ENCODE measurements at places on chromosomes 11 and 22.
A peak's percentile ranks its signal among the peaks of the same experiment; 100 is the strongest.

DNA sequence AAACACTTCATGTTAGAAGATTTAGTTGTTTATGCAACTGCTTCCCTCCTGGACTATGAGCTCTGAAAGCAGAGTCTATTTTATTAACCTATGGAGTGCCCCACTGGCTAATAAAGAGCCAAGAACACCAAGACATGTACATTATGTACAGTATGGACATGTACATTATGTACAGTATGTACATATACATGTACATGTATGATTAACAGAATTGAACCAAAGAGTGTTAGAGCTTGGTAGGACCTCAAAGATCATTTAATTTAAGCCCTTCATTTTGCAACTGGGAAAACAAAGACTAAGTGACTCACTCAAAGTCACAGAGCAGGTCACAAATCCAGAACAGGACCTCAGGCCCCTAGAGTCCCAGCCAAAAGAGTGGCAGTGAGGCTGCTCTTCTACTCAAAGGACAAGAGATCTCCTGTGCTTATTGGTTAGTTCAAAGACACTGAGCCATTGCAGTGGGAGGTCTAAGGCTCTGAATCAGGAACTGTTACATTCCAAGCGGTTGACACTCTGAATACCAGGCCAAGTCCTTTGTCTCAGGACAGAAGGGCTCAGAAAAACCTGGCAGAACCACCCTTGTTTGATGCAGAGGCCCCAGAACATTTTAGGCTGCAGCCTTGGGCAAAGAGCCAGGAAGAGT lies 103.8 kb downstream of the FAM168A start:
- H3K4me1 ChIP-seq: no peaks in the 10 kb centered on the region
- H3K27ac ChIP-seq: no peak overlapping the region
- H3K36me3 ChIP-seq: no peaks in the 10 kb centered on the region

DNA sequence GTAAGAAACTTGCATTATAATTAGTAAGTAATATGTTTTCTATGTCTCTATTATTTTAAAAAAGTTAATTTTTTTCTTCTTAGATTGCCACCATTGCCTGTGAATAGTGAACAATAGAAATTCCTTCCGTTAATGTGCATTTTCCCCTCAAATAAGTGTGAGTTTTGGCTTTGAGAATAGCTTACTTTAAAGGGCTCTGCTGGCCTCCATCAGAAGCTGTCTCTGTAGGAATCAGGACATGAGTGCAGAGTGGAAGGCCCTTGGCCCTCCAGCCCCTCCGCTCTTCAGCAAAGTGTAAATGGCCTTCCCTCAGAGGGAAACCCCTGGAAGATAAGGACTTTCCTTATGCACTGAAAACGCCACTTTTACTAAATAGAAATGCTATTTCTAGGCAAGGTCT lies 24.1 kb upstream of the ADORA2A start:
- no peaks in the 10 kb centered on the region for H3K27me3 ChIP-seq
- no peak overlapping the region for H3K4me3 ChIP-seq
- H3K4me1 ChIP-seq: peaks cover 32% of the 10 kb centered on the region
- H3K27ac ChIP-seq: no peak overlapping the region

DNA sequence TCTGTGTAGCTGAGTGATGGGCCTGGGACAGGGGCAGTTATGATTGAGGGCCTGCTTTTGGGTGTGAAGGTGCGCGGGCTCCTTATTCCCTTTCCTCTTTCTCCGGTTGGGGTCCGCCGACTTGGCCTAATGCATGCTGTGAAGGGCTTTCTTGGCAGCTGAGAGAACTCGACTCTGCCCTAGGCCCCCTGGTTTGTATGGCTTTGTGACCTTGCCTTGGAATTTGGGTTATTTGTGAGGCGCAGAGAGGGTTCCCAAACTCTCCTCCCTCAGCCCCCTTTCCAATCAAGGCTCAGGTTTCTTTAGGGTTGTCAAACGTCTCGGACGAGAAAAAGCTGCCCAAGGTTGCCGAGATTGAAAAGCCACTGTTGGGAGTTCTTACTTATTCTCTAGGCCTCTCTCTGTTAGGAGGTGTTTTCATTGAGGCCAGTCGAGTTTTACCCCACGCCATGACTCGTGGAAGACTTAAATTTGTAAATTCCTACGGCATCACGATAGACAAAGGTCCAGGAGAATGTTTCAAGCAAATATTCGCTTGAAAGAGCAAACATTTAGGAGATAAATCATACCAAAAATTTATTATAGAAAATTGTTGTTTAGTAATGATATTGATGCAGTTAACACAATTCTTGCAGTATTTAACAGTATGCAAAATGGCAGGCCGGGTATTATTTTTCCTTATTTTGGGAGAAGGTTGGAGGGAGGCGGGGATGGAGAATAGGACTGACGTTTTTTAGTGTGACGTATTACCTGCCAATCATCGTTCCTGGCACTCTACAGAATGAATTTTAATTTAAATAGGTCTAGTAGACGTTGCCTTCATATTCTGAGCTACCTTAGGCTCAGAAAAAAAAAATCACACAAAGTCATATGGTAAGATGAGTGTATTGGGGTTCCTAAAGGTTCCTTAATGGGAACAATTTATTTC lies 689 bp downstream of the PDHX start:
- peaks cover 14% of the 10 kb centered on the region for H3K4me1 ChIP-seq

DNA sequence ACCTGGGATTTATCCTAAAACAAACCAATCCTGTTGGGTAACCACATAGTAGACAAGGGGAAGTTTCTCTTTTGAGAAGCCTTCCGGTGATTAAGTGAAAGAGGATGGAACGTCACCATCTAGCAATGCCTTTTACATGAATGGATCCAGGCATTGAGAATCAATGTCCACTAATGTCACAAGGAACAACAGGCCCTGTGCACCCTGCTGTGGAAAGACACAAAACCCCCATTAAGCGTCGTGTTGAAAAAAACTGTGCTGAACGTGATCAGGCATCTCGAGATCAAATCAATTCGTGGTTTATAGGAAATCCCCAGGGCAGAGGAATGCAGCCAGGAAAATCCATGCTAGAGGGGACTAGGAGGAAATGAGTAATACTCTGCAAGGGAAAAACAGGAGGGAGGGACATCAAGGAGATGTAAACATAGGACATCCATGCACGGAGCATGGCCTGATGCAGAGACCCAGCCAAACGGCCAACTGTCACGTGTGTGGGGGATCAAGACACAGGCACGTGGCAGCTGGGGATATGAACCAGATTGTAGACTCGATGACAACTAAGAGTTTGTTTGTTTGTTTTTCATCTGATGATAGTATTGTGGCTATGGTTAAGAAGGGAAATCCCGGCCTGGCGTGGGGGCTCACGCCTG lies 38.6 kb upstream of the CARS1 start:
- no peak for DNase-seq
- H3K27ac ChIP-seq: no peak overlapping the region
- peaks cover 34% of the 10 kb centered on the region for H3K4me1 ChIP-seq
- peaks cover 54% of the 10 kb centered on the region for H3K36me3 ChIP-seq

DNA sequence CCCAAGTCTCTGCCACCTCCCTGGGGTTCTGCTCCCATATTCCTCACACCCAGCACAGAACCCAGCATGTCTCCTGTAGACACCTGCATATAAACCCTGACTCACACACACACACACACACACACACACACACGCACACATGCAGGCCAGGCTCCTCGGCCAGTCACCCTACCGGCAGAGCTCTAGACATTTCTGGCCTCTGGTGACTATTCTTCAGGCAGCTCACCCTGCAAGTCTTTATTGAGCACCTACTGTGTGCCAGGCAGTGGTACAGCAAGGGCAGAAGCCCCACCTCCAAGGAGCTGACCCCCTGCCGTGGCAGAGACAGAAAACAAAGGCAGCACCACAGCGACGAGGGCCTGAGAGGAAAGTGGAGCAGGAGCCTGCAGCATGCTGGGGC lies 50.3 kb downstream of the CDKN1C start:
- H3K36me3 ChIP-seq: no peaks in the 10 kb centered on the region
- no peaks in the 10 kb centered on the region for H3K27me3 ChIP-seq
- H3K27ac ChIP-seq: no peak overlapping the region
- H3K4me1 ChIP-seq: no peaks in the 10 kb centered on the region
- DNase-seq: no peak

GRCh38 chr11:7547687-7548086 lies 33.9 kb downstream of the PPFIBP2 start:
- H3K4me3 ChIP-seq: no peak overlapping the region
- no peaks in the 10 kb centered on the region for H3K36me3 ChIP-seq
- no peaks in the 10 kb centered on the region for H3K27me3 ChIP-seq
- DNase-seq: no peak

DNA sequence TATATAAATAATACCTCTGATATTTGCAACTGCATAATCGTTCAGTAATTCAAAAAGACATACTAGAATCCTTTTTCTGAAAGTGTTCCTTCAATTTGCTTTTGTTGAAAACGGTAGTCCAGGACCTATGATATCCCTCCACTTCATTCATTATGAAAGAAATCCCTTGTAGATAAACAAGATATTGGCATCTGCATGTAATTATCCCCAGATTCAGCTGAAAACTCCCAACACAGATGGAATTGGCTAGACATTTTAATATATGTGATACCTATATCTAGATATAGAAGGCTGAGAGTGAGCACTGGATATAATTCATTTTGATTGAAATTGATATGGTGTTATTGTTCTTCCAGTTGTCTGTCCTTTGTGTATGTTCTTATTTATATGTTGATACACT lies 109.4 kb downstream of the MSANTD4 start:
- H3K4me3 ChIP-seq: no peak overlapping the region
- H3K27ac ChIP-seq: no peak overlapping the region
- H3K27me3 ChIP-seq: no peaks in the 10 kb centered on the region

- H3K27me3 ChIP-seq: no peaks in the 10 kb centered on the region
- H3K4me3 ChIP-seq: peak overlapping the region; percentile 71
- peak; percentile 18 for DNase-seq
- H3K27ac ChIP-seq: peak overlapping the region; percentile 49
Measured at GRCh38 chr11:104163100-104164027, 583 bp downstream of the PDGFD start.

- H3K4me1 ChIP-seq: peaks cover 7% of the 10 kb centered on the region
- H3K27ac ChIP-seq: no peak overlapping the region
- H3K4me3 ChIP-seq: no peak overlapping the region
- H3K27me3 ChIP-seq: peaks cover 10% of the 10 kb centered on the region
- DNase-seq: no peak
Measured at GRCh38 chr11:9008011-9008550, 4.3 kb upstream of the NRIP3 start.

DNA sequence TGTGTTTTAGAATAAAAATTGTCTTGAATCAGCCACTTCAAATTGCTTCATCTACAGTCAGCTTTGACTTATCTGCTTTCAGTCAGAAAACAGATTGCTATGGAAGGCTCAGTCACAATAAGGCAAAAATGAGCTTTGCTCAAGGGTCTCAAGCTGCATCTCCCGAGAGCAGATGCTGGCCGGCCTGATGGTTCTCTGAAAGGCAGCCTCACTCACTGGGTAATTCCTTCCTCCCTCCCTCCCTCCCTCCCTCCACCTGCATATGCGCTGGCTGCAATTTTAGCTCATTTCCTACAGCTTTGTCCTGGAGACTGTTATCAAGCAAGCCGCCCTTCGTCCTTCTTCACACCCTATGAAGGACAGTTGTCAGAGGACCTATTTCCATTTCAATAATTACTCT lies 1.6 kb upstream of the IZUMO1R start:
- H3K27ac ChIP-seq: no peak overlapping the region
- no peaks in the 10 kb centered on the region for H3K4me1 ChIP-seq
- no peak for DNase-seq

- no peak for DNase-seq
- no peaks in the 10 kb centered on the region for H3K36me3 ChIP-seq
- H3K27me3 ChIP-seq: no peaks in the 10 kb centered on the region
- H3K4me1 ChIP-seq: no peaks in the 10 kb centered on the region
- no peak overlapping the region for H3K27ac ChIP-seq
Measured at GRCh38 chr11:114511538-114511937, 48.1 kb downstream of the NXPE1 start.

DNA sequence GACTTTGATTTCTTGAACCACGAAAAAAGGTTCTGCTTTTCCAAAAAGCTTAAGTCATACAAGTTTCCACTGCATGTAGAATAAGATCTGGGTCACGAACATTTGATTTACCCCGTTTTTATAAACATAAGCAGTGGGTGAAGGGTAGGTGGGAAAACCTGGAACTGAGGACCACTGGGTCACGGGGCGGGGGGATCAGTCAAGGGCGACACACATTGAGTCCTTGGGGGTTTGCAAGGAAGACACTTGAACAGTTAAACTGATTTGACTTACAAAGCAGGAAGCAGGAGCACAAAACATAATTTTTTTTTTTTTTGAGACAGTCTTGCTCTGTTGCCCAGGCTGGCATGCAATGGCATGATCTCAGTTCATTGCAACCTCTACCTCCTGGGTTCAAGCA lies 10.9 kb downstream of the FADS3 start:
- no peaks in the 10 kb centered on the region for H3K36me3 ChIP-seq
- H3K4me1 ChIP-seq: peaks cover 7% of the 10 kb centered on the region
- H3K4me3 ChIP-seq: no peak overlapping the region

GRCh38 chr22:21043860-21044535 lies 1.7 kb upstream of the LRRC74B start:
- no peaks in the 10 kb centered on the region for H3K27me3 ChIP-seq
- H3K4me3 ChIP-seq: no peak overlapping the region
- H3K27ac ChIP-seq: no peak overlapping the region
- peaks cover 25% of the 10 kb centered on the region for H3K4me1 ChIP-seq
- no peaks in the 10 kb centered on the region for H3K36me3 ChIP-seq

DNA sequence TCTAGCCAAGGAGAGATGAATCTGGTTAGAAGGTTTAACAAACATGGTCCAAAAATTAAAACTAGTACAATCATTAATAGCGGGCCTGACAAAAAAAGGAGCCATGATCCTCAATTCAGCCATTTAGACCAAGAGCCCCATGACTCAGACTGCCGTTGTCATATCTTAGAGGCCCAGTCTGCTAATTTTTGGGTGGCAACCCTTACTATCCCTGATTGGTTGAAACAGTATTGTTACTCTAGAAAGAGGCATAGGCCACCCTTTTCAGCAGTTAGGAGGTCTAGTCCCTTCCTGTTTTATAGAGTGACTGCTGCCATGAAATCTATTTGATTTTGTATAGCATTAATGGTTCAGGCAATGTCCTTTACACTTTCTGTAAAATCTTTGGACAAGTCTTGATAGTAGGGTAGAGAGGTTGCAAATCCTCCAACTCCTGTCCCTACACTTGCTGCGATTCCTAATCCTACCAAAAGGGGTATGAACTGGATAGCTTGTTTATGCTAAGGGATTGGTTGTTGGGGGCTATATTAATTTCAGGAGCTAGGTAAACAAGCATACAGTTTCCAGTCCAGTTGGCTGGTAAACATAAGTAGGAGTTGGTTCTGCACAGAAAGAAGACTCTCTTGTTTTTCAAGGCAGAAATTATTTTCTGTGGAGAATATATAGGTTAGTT lies 1056.3 kb upstream of the CNTN5 start:
- DNase-seq: no peak
- no peaks in the 10 kb centered on the region for H3K27me3 ChIP-seq
- no peaks in the 10 kb centered on the region for H3K36me3 ChIP-seq
- no peak overlapping the region for H3K4me3 ChIP-seq
- H3K4me1 ChIP-seq: no peaks in the 10 kb centered on the region

DNA sequence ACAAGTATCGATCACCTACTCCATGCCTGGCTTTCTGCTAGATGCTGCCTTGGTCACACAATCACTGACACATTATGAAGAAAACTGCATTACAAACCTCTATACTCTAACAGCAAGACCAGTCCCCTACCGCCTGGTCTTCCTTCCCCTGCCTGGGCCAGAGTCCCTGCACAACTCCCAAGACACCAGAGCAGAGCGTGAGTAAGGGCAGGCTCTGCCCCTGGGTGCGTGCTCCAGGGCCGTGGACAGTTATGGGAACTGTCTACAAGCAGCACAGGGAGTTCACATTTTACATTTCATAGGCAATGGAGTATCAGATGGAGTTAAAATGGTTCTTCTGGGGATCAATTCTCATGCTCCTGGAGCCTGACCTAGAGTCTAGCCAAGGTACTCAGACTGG lies 6.5 kb downstream of the FZD4 start:
- no peak overlapping the region for H3K4me3 ChIP-seq
- no peaks in the 10 kb centered on the region for H3K36me3 ChIP-seq
- H3K27ac ChIP-seq: no peak overlapping the region
